Naive B cell (primary cell): ENCODE measurements at places on chromosomes 6 and 20.

DNA sequence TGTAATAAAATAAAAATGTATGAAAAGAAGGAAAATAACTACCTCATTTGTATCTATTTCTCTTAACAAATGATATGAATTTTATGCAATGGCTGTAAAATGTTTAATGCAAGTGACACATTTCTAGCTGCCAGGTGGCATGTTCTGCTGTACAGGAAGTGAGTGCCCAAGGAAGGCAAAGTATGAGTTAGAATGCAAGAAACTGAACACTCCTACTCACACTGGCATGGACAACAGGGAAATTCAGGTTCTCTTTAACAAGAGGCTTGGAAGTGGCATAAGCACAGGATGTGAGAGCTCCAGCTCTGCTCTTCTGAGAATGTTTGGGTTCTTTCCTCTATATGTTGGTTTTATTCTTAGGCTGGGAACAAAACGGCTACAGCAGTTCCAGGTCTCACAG is 20.4 kb upstream of the LAMA4 start:
- H3K27ac ChIP-seq = no peak overlapping the region
- H3K4me3 ChIP-seq = no peak overlapping the region
- H3K4me1 ChIP-seq = no peaks in the 10 kb centered on the region
- no peak for DNase-seq

- H3K4me1 ChIP-seq = no peaks in the 10 kb centered on the region
- no peak overlapping the region for H3K27ac ChIP-seq
- DNase-seq = no peak
- peaks cover 27% of the 10 kb centered on the region for H3K36me3 ChIP-seq
These were observed 113.9 kb downstream of the HIVEP1 start for GRCh38 chr6:12126051-12126450.

GRCh38 chr20:44342248-44342647 is 5.4 kb downstream of the R3HDML start:
- no peak overlapping the region for H3K4me3 ChIP-seq
- DNase-seq = no peak
- H3K27ac ChIP-seq = no peak overlapping the region
- H3K4me1 ChIP-seq = no peaks in the 10 kb centered on the region
- no peaks in the 10 kb centered on the region for H3K36me3 ChIP-seq
- H3K27me3 ChIP-seq = peaks cover 18% of the 10 kb centered on the region

DNA sequence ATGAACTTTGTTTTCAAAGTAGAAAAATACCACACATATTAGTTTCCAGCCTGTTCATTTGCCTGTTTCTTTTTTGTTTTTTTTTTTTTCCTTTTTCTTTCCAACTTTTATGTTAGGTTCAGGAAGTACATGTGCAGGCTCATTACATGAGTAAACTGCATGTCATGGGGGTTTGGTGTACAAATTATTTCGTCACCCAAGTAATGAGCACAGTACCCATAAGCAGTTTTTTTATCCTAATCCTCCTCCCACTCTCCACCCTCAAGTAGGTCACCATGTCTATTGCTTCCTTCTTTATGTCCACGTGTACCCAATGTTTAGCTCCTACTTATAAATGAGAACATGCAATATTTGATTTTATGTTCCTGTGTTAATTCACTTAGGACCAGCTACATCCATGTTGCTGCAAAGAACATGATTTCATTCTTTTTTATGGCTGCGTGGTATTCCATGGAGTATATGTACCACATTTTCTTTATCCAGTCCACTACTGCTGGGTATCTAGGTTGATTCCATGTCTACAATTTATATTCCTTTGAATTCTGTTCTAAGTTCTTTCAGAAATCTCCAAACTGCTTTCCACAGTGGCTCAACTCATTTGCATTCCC is 31.8 kb downstream of the SNX14 start:
- H3K36me3 ChIP-seq = peaks cover 12% of the 10 kb centered on the region
- no peaks in the 10 kb centered on the region for H3K4me1 ChIP-seq
- no peak for DNase-seq

DNA sequence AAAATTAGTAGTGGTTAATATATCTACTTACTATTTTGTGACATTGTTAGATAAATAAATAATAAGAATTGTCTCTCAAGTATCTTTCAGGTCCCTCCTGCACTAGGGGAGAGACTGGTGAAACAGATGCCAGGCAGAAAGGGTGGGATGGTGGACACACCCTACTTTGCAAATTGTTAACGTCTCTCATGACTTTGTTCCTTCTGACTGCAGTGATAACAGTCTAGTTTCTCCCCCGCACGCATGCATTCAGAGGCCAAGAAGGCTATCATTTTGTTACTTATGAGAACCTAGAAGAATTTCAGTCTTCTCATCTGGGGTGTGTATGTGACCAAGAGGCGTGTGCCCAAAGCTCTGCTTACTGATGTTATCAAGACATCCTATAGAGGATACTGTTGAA is 152.3 kb downstream of the EDN1 start:
- H3K4me3 ChIP-seq = no peak overlapping the region
- no peak overlapping the region for H3K27ac ChIP-seq
- DNase-seq = no peak
- no peaks in the 10 kb centered on the region for H3K36me3 ChIP-seq
- no peaks in the 10 kb centered on the region for H3K4me1 ChIP-seq

DNA sequence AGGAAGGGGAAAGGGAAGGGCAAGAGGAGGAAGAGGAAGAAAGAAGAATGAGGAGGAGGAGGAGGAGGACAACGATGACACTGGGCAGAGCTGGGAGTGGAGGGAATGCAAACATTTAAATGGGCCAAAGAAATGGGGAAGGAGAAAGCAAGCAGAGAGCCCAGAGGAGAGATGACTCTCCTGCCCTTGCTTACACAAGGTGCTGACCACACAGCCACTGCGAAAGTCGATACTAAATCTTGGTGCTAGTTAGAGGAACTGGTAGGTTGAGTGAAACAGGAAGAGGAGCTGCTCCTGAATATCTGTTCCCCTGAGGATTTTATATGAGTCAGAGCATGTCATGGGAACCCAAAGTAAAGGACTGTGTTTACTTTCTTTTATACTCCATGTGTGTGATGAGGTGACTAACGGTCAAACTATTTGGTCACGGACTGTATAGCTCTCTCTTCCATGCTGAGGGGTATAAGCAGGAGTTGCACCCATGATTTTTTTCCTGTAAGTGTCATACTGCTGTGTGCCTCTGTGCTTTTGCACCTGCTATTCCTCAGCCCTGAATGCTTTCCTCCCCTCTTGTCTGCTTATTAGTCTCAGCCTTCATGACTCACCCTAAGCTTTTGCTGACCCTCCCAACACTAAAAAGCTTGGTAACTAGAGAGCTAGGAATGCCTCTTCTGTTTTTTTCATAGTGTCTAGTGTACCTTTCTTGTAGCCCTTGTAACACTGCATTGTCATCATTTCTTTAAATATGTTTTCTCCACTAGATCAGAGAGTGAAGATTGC is 9.5 kb upstream of the PAQR8 start:
- H3K27ac ChIP-seq = peak overlapping the region; percentile 97
- peak overlapping the region; percentile 68 for H3K4me3 ChIP-seq
- peak; percentile 29 for DNase-seq

DNA sequence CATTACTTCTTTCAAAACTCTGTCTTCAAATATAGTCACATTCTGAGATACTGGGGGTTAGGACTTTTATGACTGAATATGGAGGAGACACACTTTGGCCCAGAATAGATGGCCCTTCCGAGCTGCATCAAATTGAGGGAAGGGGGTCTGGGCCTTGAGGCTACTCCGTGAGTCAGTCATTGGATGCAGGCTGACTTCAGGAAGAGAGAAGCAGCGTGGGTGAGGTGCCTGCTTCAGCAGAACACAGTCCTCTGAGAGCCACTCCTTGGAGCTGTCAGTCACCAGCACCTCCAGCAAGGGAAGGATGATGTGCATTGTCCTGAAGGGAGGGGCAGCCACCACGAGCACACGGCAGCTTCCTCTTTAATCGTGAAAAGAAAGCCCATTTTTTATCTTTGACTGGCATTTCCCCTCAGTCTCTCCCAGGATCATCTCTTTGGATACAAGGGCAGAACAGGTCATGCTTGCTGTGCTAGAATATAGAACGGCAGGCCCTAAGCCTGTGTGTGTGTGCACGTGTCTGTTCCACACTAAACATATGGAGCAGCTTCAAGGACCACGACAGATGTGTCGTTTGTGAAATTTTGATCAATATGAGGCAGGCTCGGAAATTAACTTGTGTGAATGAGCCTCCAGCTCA is 721.6 kb downstream of the KIF16B start:
- H3K36me3 ChIP-seq = peaks cover 3% of the 10 kb centered on the region
- H3K4me3 ChIP-seq = no peak overlapping the region
- H3K4me1 ChIP-seq = peaks cover 55% of the 10 kb centered on the region
- no peak for DNase-seq

DNA sequence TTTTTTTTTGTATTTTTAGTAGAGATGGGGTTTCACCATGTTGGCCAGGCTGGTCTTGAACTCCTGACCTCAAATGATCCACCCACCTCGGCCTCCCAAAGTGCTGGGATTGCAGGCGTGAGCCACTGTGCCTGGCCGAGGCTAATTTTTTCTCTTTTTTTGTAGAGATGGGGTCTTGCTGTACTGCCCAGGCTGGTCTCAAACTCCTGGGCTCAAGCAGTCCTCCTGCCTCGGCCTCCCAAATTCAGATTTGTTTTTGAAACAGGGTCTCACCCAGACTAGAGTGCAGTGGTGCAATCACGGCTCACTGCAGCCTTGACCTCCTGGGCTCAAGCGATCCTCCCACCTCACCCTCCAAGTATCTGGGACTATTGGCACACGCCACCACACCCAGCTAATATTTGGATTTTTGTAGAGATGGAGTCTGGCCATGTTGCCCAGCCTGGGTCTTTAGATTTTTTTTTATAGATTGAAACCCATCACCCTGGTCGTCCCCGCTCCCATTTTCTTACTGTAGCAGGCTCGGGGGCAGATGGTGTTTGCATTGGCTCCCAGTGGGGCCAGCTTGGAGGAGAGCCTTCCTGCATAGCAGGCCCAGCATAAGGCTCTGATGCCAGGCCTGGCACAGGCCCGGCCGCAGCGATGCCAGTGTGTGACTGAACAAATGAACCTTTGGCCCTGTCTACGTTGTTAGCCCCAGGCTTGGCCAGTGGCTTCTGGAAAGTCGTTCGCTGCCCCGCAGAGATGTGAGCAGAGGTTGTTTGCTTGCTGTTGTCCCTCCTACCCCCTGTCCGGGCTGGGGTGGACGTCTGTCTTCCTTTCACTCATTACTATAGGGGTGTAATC is 4.3 kb upstream of the MTG2 start:
- H3K4me3 ChIP-seq = no peak overlapping the region
- H3K27ac ChIP-seq = no peak overlapping the region
- DNase-seq = no peak
- H3K27me3 ChIP-seq = no peaks in the 10 kb centered on the region
- peaks cover 3% of the 10 kb centered on the region for H3K4me1 ChIP-seq

- H3K4me1 ChIP-seq = peaks cover 16% of the 10 kb centered on the region
- H3K4me3 ChIP-seq = no peak overlapping the region
- DNase-seq = no peak
- peaks cover 69% of the 10 kb centered on the region for H3K27me3 ChIP-seq
- H3K36me3 ChIP-seq = peaks cover 7% of the 10 kb centered on the region
These were observed 730 bp downstream of the INSM1 start for GRCh38 chr20:20368418-20369249.

DNA sequence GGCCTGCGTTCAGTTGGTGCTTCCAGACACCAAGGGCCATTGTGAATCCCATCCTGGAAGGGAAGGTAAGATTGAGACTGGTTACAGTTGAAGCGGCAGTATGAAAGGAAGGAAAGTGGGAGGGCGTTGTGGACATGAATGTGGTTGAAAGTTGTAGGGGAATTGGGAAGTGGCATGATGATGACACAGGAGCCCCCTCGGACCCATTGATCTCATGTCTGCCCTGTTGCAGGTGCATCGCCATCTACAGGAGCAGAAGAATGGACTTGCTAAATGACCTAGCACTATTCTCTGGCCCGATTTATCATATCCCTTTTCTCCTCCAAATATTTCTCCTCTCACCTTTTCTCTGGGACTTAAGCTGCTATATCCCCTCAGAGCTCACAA is 5.5 kb downstream of the HLA-DQA1 start:
- no peak for DNase-seq
- no peaks in the 10 kb centered on the region for H3K27me3 ChIP-seq
- H3K4me1 ChIP-seq = peaks cover 75% of the 10 kb centered on the region
- peaks cover 67% of the 10 kb centered on the region for H3K36me3 ChIP-seq

- no peak for DNase-seq
- H3K36me3 ChIP-seq = peaks cover 2% of the 10 kb centered on the region
- no peak overlapping the region for H3K4me3 ChIP-seq
- no peak overlapping the region for H3K27ac ChIP-seq
These were observed 153.2 kb upstream of the TOP1 start for GRCh38 chr20:40875116-40876085.
